ENCODE measurements at places on chromosomes 5 and 9.

DNA sequence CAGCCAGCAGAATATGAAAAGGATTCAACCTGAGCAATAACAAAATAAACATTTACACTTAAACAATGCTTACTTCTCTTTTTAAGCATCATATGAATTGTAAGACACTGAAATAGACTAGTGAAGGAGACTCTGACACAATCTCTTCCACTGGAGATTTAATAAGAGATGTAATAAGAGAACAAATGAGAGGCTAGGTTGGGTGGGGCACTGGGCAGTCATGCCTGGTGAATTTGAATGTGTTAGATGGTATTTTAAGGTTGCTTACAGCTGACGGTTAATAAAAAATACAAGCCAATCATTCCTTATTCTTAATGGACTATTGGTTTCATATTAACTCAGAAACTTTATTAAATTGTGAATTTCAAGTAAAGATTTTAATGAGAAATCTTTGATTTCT, 105.9 kb upstream of the TARS1 start:
- no peaks in the 10 kb centered on the region for H3K27me3 ChIP-seq
- DNase-seq, result no peak
- H3K4me3 ChIP-seq, result no peak overlapping the region
- H3K4me1 ChIP-seq, result peaks cover 7% of the 10 kb centered on the region
- H3K36me3 ChIP-seq, result no peaks in the 10 kb centered on the region

DNA sequence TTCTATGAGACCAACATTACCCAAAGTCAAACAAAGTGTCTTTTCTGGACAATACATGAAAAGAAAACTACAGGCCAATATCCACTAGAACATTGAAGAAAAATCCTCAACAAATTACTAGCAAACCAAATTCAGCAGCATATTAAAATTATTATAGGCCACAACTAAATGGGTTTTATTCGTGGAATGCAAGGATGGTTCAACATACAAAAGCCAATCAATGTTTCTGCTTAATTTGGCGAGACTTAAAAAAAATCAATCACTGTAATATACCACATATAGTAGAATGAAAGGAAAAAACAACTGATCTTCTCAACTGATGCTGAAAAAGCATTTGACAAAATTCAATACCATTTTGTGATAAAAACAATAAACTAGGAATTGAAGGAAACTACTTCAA, 51.8 kb upstream of the FNIP1 start:
- H3K36me3 ChIP-seq, result no peaks in the 10 kb centered on the region
- no peak overlapping the region for H3K4me3 ChIP-seq
- DNase-seq, result no peak
- no peak overlapping the region for H3K27ac ChIP-seq

GRCh38 chr9:132365986-132366385, 11.2 kb upstream of the SETX start:
- no peaks in the 10 kb centered on the region for H3K4me1 ChIP-seq
- no peaks in the 10 kb centered on the region for H3K36me3 ChIP-seq
- H3K27ac ChIP-seq, result no peak overlapping the region

- H3K4me3 ChIP-seq, result no peak overlapping the region
- no peaks in the 10 kb centered on the region for H3K36me3 ChIP-seq
- H3K27me3 ChIP-seq, result no peaks in the 10 kb centered on the region
- H3K4me1 ChIP-seq, result peaks cover 26% of the 10 kb centered on the region
- H3K27ac ChIP-seq, result peak overlapping the region; percentile 65
These were observed 260.0 kb downstream of the AUH start for GRCh38 chr9:91101611-91102168.

DNA sequence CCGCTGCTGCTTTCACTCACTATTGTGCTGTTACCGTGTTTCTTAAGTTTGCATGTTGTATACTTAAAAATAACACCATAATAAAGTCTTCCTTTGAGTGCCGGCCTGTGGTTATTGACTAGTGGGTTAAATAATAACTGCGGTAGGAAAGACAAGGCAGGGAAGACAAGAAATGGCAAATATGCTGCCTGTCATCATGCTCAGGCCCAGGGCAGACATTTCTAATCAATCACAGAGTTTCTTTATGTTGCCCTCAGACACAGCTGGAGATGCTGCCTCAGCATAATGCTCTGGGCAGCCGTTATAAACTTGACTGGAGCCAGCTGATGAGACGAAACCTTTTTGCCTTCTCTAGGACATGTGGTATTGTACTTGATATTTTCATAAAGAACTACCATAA, 215.0 kb downstream of the GAPVD1 start:
- H3K4me3 ChIP-seq, result no peak overlapping the region
- no peaks in the 10 kb centered on the region for H3K27me3 ChIP-seq
- peaks cover 17% of the 10 kb centered on the region for H3K4me1 ChIP-seq
- no peak for DNase-seq

GRCh38 chr9:108640230-108640629, 215.6 kb downstream of the ACTL7B start:
- H3K36me3 ChIP-seq, result no peaks in the 10 kb centered on the region
- no peak overlapping the region for H3K4me3 ChIP-seq

DNA sequence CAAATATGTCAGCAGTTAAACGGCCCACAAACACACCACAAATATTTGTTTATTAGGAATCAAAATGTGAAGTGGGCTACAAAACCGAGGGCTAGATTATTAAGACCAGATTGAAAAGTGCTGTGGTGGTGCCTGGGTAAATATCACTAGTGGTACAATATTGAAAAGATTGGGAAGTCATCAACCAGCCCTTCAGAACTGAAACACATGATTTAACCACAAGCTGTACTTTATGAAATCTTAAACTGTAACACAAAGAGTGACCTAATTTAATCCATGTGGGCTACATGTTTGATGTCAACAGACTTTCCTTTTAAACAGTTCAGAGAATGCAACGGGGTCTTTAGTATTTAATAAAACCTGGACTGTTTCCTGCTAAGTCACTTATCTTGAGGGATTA, 182.3 kb downstream of the SPATA31D1 start:
- H3K4me3 ChIP-seq, result no peak overlapping the region
- no peak overlapping the region for H3K27ac ChIP-seq
- no peaks in the 10 kb centered on the region for H3K27me3 ChIP-seq
- H3K4me1 ChIP-seq, result peaks cover 5% of the 10 kb centered on the region
- DNase-seq, result no peak
- no peaks in the 10 kb centered on the region for H3K36me3 ChIP-seq

DNA sequence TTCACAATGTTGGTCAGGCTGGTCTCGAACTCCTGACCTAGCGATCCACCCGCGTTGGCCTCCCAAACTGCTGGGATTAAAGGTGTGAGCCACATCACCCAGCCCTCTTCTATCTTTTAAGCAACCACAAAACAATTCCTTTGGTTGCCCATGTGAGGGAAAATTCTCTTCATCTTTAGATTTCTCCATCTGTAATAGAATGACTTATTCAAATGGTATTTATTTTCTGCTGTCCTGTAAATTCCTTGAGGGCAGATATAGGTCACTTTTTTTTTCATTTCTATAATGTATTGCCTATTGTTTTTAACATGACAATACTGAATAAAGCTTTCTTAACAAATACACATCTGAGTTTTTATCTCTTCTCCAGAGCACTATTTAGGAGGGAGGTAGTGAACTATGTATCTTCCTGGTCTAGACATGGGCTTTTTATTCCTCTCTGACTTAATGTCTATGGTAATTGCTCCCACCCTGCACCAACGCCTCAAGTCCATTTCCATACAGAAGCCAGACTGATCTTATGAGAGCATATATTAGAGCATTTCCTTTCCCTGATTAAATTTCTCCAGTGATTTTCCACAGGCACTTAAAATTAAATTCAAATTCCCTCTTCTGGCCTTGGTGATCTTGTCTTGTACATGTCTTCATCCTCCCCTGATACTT, 595.6 kb downstream of the CAAP1 start:
- H3K27ac ChIP-seq, result no peak overlapping the region
- H3K36me3 ChIP-seq, result no peaks in the 10 kb centered on the region
- no peaks in the 10 kb centered on the region for H3K27me3 ChIP-seq
- H3K4me3 ChIP-seq, result no peak overlapping the region
- peaks cover 3% of the 10 kb centered on the region for H3K4me1 ChIP-seq

GRCh38 chr5:36452424-36453006, 150.8 kb upstream of the RANBP3L start:
- H3K4me1 ChIP-seq, result no peaks in the 10 kb centered on the region
- H3K4me3 ChIP-seq, result no peak overlapping the region
- no peaks in the 10 kb centered on the region for H3K27me3 ChIP-seq
- H3K36me3 ChIP-seq, result no peaks in the 10 kb centered on the region

All from IMR-90 (cell line).